C1 segment of cervical spinal cord (tissue), 14 donors: ENCODE measurements at places on chromosomes 12 and 14.
A peak's percentile ranks its signal among the peaks of the same experiment; 100 is the strongest.

DNA sequence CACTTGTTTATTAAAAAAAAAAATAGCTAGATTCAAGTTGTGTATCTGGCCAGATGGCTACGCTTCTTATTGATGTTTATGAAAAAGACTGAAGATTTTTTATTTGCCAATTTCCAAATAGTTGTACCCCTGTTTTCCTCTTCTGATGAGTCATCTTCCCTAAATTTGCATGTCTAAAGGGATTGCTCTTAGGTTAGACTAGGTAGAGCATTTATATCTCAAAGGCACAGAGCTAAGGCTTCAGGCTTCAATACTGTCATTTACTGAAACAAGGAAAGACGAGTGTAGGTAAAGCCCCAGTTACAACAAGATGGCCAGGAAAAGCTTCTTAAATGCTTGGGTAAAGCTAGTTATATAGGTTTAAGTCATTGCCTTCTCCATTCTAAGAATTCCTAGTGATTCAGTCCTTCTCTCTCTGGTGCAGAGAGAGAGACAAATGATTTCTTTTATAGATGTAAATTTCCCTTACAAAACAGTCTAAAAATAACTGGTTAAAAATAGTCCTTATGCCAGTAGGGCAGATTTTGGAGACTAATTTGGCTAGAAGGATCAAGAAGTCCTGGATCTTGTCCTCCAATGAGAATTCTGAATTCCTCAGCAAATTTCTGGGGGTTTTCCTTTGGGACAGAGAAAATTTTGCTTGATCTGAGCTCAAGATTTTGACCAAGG, 26.1 kb downstream of the LEMD3 start:
- DNase-seq = no peak

- DNase-seq = no peak
These were observed 26.8 kb upstream of the BMAL2 start for GRCh38 chr12:27305673-27306456.

GRCh38 chr12:54370171-54370730, 6.0 kb upstream of the GPR84 start:
- peak; percentile 78 for DNase-seq

- no peak for DNase-seq
These were observed 18.9 kb downstream of the MNAT1 start for GRCh38 chr14:60753264-60754119.

DNA sequence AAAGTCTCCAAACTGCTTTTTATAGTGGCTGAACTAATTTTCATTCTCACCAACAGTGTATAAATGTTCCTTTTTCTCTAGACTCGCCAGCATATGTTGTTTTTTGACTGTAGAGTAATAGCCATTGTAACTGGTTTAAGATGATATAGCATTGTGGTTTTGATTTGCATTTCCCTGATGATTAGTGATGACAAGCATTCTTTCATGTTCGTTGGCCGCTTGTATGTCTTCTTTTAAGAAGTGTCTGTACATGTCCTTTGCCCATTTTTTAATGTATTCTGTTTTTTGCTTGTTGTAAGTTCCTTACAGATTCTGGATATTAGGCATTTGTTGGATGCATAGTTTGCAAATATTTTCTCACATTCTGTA, 404.9 kb downstream of the FLRT2 start:
- no peak for DNase-seq

- no peak for DNase-seq
These were observed 236.1 kb downstream of the CACNA1C start for GRCh38 chr12:2288875-2289274.

DNA sequence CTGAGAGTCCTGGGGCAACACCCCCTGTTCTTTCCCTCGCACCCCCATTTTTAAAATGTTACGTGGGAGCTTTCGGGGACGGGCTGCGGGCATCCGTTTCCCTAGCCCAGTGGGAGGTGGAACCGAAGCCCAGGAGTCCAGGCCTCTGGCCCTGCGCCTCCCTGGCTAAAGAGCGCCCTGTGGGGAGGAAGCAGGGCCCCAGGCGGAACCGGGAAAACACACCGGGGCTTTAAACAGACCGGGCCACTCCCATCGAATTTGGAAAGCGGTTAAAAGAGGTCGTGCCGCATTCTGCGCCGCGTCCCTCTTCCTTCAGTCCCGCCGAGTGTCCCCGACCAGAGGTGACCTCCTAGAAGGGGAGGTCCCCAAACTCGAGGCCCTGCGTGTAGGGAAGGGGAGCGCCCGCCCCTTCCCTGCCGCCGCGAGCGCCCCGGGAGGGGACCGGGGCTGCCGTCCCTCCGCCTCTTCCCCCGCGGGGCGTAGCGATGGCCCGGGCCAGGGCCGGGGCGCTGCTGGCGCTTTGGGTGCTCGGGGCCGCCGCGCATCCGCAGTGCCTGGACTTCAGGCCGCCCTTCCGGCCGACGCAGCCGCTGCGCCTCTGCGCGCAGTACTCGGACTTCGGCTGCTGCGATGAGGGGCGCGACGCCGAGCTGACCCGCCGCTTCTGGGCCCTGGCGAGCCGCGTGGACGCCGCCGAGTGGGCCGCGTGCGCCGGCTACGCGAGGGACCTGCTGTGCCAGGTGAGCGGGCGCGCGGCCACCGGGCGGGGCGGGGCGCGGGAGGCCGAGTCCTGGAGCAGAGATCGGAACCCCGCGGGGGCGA, at the start of gene HHIPL1:
Gene HHIPL1, plus strand, starts transcription at position 407 of the 822 bp plus-strand sequence. Its CDS starts 79 bp downstream, at position 486.
- DNase-seq = no peak

DNA sequence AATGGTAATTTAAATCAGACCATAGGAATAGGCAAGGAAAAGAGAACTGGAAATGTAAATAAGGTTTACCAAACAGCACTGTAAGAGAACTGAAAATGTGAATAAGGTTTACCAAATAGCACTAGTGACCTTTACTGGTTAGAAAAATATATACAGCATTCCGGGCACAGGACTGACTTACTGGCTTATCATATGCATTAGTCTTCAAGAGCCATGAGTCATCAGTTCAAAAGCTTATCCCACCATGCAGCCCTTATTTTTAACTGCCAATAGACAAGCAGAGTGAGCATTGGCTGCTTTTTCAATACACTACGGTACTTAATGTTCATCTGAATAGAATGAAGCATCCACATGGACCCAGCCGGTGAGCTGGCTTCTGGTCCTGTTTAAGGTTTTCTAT, 13.0 kb upstream of the NELL2 start:
- DNase-seq = no peak

- DNase-seq = no peak
These were observed 50.7 kb upstream of the CSRP2 start for GRCh38 chr12:76929499-76929898.

GRCh38 chr14:50523271-50524041, 8.9 kb downstream of the MAP4K5 start:
- no peak for DNase-seq

DNA sequence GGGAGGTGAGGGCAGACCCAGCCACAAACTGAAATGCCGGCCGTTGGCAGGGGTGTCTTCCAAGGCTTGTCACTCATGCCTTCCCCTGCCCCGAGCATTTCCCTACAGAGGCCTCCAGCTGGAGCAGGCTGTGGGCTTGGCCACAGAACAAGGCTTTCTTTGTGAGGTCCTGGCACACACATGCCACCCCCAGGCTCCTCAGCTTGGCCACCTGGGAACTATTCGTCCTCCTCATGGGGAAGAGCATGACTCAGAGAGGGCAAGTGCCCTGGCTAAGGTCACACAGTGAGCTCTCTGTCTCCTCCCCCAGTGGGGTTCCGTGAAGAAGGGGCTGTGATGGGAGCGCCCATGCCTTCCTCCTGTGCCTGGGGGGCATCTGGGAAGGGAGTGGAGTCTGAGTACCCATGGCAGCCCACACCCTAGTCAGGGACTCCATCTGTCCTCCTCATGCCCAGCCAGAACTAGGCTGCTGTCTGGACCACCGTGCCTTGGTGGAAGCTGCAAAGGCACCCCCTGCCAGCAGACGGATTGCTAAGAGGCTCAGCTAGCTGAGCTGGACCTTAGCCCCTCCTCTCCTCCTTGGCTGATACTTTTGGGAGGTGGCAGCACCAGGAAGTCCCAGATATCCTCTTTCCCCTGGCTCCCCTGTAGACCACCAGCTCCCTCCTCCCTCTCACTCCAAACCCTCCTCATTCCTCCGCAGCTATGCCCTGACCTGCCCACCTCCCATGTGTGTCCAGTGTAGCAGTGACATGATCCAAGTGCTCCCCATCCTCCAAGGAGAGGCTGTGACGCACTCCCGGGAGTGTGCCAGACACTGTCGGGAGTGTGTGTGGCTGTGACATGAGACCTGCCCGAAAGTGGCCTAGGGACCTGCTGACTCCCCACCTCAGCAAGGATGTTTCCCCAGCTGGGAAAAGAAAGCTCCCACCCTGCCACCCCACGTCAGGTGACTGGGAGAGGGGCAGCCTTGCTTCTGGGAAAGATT, 21.4 kb downstream of the ABCB9 start:
- peak; percentile 71 for DNase-seq

GRCh38 chr12:89236237-89236636, 116.1 kb downstream of the DUSP6 start:
- DNase-seq = no peak

DNA sequence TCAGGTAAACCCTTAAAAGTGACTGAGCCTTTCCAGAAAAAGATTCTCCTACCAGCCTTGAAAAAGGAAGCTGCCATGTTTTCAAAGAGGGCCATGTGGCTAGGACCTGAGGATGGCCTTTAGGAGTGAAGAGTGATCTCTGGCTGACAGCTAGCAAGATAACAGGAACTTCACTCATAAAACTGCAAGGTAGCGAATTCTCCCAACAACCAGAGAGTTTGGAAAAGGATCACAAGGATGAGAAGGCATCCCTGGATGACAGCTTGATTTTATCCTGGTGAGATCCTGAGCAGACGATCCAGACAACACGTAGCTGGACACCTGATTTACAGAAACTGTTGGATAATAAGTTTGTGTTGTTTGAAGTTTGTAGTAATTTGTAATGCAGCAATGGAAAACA, 115.6 kb upstream of the FBXO33 start:
- DNase-seq = no peak

DNA sequence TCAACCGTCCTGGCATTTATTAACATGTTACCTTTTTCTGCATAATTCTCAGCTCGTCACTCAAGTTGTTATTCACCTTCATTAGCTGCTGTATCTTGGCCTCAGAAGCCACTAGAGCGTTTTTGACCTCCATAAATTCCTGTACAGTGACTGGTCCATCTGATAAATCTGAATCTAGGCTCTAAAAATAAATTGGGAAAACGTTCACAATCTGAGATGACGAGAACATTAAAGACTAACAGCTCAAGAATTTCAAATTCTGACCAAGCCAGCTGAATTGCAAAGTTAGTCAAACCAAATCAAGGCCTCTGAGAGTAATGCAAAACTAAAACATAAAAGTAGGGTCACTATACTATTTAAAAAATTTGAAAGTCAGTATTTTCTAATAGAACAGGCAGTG, 45.0 kb downstream of the GIT2 start:
- no peak for DNase-seq

DNA sequence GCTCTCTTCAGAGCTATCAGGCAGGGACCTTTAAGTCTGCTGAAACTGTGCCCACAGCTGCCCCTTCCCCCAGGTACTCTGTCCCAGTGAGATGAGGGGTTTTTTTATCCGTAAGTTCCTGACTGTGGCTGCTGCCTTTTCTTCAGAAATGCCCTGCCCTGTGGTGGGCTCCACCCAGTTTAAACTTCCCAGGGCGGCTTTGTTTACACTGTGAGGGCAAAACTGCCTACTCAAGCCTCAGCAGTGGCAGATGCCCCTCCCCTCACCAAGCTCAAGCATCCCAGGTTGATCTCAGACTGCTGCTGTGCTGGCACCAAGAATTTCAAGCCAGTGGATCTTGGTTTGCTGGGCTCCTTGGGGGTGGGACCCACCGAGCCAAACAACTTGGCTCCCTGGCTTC, 46.9 kb upstream of the SLC16A7 start:
- no peak for DNase-seq

DNA sequence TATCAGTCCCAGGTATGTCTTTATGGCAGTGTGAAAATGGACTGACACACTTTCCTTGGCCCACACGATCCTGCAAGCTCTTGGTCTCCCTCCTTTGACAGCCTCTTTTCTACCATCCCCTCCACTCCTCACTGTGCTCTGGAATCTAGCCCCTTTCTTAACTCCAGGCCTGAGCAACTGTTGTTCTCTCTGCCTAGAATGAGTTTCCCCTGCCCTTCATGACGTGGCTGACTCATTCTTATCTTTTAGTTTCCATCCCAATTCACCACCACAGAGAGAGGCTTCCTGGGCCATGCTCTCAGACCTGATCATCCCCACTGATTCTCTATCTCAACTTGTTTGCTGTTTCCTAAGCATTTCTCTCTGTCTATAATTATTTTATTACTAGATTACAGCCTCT, 157.4 kb upstream of the HMGA2 start:
- DNase-seq = no peak
